Stimulated activated CD4-positive, alpha-beta T cell treated with anti-CD3 and anti-CD28 coated beads, Interleukin-2, amount 100 ng/mL, for 24 hours (primary cell): ENCODE measurements at places on chromosomes 12 and 14.

- DNase-seq = peak; percentile 69
Observed at GRCh38 chr12:48795550-48796455, 6.9 kb upstream of the ADCY6 start.

- no peak for DNase-seq
Observed at GRCh38 chr14:32709027-32709426, 229.7 kb upstream of the NPAS3 start.

DNA sequence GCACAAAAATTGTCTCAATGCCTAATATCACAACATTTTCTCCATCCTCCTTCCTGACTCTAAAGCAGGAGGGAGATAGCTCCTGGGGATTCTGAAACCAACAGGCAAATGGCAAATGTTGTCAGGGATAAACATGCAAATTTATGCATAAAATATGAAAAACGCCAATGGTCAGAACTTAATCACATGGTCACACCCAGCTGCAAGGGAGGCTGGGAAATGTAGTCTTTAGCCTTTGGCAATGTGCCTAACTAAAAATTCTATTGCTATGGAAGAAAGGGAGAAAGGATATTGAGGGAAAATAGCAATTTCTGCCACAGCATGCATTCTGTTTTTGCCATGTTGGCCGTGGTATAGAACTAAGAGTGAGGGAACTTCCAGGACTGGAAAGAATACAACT is 11.7 kb upstream of the OASL start:
- DNase-seq = no peak

- DNase-seq = no peak
Observed at GRCh38 chr12:41288142-41288811, 100.2 kb downstream of the PDZRN4 start.

DNA sequence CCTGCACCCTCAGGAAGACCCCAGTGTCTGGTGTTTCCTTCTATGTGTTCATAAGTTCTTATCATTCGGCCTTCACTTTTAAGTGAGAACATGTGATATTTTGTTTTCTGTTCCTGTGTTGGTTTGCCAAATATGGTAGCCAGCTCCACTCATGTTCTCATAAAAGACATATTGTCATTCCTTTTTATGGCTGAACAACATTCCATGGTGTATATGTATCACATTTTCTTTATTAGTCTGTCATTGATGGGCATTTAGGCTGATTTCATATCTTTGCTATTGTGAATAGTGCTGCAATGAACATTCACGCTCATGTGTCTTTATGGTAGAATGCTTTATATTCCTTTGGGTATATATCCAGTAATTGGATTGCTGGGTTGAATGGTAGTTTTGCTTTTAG is 645.1 kb downstream of the SLC16A7 start:
- no peak for DNase-seq

DNA sequence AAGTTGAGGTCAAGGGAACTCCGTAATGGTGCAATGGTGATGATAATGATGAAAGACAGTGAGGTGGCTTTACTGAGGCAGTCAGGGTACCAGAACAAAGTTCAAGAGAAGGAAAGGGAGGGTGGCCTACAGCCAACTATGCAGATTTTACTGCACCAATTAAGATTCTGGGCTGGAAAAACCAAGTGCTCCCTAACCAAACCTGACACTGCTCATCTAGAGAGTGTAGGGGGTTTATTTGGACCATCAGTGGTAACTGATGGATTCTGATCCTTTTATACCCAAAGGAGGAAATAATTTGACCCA is 387 bp downstream of the LRRC9 start:
- DNase-seq = no peak

DNA sequence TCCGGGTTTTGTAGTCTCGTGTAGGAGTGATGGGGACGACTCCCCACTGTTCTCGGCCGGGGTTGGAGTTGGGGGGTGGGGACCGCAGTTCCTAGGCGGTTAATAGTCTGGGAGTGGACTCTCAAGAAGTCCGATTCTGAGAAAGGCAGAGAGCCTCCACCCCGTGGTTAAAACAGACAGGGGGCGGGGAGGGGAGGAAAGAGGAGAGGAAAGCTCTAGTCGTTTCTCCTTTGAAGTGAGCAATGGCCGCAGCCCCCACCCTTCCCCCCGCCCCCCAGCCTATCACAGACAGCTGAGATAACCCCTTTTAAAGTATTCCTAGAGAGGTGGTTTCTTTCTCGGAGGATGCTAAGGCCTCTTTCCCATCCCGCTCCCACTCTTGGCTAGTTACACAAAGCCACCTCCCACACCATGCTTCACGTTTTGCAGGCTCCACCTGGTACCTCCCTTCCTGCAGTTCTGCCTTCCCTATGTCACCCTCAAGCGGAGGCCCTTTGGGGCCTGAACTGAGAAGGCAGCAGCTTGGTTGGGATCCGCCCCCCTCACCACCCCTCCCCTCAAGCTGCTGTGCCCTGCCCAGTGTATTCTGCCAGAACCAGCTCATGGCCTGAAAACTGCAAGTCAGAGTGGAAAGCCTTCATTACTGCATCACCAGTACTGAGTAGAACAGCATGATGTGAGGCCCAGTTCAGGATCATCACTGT is 853 bp downstream of the USP5 start:
- peak; percentile 82 for DNase-seq

DNA sequence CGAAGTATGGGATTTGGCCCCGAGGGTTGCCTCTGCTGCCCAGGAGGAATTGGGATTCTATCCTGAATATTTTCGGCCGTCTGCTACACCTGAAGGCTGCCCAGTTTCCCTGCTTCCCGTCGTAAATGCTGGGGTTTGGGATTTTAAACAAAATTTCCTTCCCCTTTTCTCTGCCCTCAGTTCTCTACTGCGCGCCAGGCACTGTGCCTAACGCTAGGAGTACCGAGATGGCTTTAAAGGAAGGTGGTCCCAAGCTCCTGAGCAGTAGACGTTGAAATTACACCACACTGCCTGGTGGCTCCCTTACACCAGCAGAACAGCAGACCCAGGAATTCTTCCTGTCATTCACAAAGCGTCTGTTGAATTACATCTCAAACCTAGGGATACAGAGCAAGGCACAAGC is 566 bp upstream of the PRDM4 start:
- DNase-seq = peak; percentile 19

GRCh38 chr12:1213205-1213604 is 222.2 kb downstream of the ERC1 start:
- DNase-seq = peak; percentile 36

GRCh38 chr12:129651951-129652350 is 251.9 kb downstream of the TMEM132D start:
- no peak for DNase-seq

- DNase-seq = no peak
Observed at GRCh38 chr12:68733661-68734071, 12.3 kb upstream of the SLC35E3 start.

DNA sequence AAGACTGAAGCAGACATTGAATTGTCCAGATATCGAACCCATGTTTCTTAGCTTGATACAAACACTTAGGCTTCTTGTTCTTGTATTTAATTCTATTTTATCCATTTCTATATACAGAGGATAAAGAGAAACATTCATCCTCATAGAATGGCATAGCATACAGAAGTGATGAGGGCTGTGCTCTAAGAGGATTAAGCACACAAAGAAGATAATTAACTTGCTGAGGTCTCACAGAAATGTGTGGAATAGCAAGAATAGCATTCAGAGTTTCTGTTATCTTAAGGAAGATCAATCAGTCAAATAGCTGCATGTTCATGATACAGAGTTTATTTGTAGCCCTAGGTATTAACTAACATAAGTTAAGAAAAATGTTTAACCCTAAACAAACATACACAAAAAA is 27.3 kb upstream of the STRAP start:
- DNase-seq = no peak

- DNase-seq = no peak
Observed at GRCh38 chr14:55752580-55753390, 172.8 kb downstream of the KTN1 start.

- no peak for DNase-seq
Observed at GRCh38 chr12:64255249-64255648, 33.2 kb upstream of the KICS2 start.

- no peak for DNase-seq
Observed at GRCh38 chr12:114976959-114977358, 293.0 kb upstream of the TBX3 start.

DNA sequence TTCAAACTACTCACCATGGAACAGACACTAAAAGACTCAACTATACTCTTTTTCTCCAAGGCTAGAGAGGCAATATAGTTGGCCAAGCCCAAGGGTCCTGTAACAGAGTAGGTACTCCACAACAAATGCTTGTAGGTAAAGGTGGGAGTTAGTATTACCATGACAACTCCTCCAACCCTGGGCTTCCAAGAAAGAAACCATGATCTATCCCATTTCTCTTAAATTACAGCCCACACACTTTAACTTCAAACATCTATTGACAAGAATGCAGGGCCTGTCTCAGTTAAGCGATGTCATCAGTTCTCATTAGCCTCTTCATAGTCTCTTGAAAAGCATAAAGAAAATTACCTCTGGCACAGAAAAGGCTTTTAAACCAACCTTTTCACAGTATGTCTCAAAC is 25.0 kb downstream of the ERH start:
- DNase-seq = no peak

DNA sequence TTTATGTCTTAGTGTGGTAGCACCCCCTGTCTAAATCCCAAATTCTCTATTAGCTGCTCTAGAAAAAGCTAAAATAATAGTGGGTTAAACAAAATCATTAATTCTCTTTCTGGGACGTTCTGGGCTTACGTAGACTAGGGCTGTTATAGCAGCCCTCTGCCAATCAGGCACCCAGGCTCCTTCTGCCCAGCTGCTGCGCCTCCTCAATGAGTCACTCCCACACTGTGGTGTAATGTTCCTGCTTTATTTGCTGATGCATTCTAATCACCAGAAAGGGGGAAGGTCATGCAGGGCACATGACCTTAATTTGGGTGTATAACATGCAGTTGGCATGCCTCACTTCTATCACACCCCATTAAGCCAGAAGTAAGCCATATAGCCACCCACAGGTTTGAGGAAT is 294.5 kb downstream of the GALC start:
- no peak for DNase-seq

GRCh38 chr12:54704202-54704601 is 56.0 kb upstream of the DCD start:
- no peak for DNase-seq

DNA sequence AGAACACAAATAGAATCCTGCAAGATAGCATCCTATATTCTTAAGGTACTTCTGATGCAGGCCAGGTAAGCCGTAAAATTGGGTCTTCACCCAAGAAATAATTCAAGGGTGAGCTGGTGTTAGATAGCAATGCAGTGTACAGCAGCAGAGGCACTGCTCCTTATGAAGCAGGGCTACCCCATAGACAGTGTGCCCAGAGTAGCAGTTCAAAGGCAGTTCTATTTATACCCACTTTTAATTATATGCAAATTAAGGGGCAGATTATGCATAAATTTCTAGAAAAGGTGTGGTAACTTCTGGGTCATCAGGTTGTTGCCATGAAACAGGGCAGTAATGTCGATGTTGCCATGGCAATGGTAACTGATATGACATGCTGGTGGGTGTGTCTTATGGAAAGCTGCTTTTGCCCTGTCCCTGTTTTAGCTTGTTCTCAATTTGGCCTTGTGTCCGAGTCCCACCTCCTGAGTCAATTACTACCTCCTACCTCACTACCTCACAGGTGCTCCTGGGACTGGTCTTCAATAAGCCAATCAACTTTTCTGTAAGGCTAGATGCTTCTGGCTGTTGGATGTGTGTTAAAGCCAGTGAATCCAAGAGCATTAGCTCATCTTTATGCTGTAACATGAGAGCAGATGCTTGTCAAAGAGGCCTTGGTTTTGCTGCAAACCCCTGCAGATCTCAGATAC is 61.0 kb downstream of the PPM1A start:
- no peak for DNase-seq

- DNase-seq = no peak
Observed at GRCh38 chr12:754851-755562, 2.6 kb downstream of the WNK1 start.

- no peak for DNase-seq
Observed at GRCh38 chr14:106489112-106489881, 962.9 kb downstream of the TMEM121 start.

DNA sequence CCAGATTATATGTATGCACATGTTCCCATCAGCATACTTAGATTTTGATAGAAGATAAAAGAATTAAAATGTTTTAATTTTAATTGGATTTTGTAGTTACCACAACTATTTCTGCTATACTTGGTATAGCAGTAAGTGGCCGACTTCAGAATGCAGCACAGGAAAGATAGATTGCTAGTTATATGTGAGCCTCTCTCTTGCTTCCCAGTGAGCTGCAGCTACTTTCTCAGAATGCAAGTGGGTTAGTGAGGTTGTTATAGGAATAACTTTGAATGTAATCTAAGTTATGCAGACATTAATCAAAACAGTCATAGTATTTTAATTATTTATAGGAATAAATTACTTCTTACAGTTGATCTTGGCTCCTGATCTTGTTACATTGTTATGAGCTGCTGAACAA is 240.6 kb downstream of the RAD51B start:
- no peak for DNase-seq

- no peak for DNase-seq
Observed at GRCh38 chr14:24858052-24858451, 191.9 kb downstream of the STXBP6 start.

DNA sequence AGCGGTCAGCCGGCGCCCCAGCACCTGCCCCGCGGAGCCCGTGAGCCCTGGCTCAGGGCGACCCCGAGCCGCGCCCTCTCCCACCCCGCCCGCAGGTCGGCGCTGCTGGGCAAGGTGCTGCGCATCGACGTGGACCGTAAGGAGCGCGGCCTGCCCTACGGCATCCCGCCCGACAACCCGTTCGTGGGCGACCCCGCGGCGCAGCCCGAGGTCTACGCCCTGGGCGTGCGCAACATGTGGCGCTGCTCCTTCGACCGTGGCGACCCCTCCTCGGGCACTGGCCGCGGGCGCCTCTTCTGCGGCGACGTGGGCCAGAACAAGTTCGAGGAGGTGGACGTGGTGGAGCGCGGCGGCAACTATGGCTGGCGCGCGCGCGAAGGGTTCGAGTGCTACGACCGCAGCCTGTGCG is 14.4 kb downstream of the HHIPL1 start:
- DNase-seq = no peak
